ENCODE measurements at places on chromosomes 11 and 22. TPM values are rescaled to one million over a fixed set of nuclear protein-coding genes. Genes with fewer than 3 reads are reported as not detected.

The HBG1 gene
- polyA plus RNA-seq, result not detected

The CXCR5 gene
- 0.19 TPM for polyA plus RNA-seq

The PLCB3 gene
- 6.5 TPM for polyA plus RNA-seq

The SLC22A8 gene
- polyA plus RNA-seq, result not detected

The GPR83 gene
- polyA plus RNA-seq, result 0.11 TPM

The SIDT2 gene
- polyA plus RNA-seq, result 97.5 TPM

The WNT7B gene
- 0.66 TPM for polyA plus RNA-seq

The NXPE4 gene
- polyA plus RNA-seq, result not detected

The SESN3 gene
- 3.4 TPM for polyA plus RNA-seq

The PRMT3 gene
- polyA plus RNA-seq, result 5.4 TPM

The P2RX6 gene
- polyA plus RNA-seq, result 0.57 TPM

- no peak for DNase-seq
Observed at GRCh38 chr11:112165049-112165448, 1.2 kb upstream of the IL18 start.

DNA sequence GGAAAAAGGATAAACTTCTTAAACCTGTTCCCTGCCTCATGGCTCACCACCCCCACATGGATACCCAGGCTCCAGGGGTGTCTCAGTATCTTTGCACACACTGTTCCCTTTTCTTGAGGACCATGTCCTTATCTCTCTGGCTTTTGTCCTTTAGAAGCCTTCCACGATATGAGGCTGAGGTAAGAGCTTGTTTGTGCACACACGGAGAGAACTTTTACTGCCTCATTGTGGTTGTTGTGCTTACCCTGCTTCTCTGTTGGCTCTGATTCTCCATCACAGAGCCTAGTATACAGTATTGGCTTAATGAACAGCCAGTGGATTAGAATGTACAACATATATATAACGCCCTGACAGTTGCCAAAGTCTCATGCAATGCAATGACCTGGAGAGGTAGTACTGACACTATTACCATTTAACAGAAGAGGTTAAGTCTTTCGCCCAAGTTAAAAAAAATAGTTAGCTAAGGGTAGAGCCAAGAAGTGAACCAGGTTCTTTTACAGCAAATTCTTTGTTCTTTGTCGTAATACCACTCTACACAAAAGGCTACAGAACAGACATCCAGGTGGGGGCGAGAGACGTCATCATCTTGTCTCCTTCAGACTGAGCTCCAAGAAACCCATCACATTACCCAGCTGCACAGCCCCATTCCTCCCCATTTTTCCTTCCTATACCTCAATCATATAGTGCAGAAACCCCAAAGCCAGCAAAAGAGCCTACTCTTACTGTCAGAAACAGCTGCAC lies 117.3 kb downstream of the PLEKHA7 start:
- no peak for DNase-seq

DNA sequence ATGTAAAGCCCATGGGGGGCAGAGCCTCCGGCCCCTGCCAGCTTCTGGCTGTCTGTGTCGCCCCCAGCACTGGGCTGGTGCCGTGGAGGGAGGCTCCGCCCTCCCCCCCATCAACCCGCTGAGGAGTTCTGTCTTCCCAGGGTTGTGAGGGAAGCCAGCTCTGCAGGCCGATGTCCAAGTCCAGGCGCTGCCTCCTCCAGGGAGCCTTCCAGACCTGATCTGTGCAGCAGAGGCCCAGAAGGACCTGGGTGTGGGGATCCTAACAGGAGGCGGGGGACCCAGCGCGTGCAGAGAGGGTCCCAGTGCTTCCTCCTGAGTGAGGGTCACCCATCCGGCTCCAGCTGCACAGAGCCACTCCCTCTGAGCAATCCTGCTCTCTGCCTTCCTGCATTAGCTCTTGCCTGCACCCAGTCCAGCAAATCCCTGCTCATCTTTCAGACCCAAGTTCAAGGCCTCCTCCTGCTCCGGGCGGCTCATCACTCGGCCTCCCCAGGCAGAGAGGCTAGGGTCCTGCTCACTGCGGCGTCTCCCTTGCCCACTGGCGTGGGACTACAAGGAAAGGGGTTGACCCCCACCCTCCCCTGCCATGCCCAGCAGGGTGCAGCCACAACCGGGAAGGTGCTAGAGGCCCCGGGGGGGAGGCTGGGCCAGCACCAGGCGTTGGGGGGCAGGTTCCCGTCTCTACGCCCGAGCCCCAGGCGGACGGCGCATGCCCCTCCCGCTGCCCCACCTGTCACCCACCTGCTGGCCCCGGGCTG lies 16.4 kb downstream of the PRR33 start:
- peak; percentile 51 for DNase-seq

DNA sequence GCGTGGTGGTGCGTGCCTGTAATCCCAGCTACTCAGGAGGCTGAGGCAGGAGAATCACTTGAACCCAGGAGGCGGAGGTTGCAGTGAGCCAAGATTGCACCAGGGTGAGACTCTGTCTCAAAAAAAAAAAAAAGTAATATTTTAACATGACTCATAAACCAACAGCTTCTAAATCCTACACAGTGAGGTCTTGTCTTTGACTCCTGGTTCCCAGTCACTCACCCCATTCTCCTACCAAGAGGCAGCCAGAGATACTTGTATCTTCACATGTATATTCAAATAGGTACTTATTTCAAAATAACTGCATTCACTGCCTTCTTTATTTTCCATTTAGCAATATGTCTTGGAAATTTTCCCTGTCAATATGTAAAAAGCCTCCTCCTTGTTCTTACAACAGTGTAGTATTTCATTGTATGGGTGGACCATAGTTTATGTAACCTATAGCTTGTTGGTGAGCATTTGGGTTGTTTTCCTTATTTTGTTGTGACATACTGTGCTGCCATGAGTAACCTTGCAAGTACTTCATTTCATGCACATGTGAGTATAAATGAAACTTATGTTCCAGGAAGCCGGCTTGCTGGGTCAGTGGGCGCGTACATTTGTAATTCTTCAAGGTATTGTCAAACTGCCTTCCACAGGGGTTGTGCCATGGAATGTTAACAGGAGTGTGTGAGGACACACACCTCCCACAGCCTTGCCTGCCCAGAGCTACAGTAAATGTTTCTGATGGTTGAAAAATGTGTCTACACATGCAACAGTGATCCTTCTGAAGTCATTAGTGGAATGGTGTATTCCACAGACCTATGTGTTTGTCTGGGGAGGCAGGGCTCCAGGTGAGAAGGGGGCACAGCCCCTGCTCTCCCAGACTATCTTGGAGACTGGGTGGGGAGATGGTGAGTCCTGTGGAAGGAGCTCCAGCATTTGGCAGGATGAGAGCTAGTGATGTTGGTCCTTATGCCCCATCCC lies 47.9 kb downstream of the OSBP2 start:
- DNase-seq, result no peak

DNA sequence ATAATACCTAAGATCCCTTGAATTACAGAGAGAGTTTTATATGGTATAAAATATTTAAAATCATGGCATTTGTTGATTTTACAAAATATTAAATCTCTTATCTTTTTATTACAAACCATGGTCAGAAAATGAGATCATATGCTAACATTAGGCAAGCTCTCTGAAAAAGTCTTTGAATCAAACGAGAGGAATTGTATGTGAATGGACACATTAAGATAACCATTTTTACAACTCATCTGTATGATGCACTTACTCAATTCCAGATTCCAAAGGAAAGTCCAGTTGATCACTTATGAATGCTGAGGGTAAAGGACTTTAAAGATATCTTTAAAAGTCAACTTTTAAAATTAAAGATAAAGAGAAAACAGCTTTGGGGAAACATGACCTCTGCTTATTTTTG lies 83.5 kb upstream of the LUZP2 start:
- DNase-seq, result no peak

DNA sequence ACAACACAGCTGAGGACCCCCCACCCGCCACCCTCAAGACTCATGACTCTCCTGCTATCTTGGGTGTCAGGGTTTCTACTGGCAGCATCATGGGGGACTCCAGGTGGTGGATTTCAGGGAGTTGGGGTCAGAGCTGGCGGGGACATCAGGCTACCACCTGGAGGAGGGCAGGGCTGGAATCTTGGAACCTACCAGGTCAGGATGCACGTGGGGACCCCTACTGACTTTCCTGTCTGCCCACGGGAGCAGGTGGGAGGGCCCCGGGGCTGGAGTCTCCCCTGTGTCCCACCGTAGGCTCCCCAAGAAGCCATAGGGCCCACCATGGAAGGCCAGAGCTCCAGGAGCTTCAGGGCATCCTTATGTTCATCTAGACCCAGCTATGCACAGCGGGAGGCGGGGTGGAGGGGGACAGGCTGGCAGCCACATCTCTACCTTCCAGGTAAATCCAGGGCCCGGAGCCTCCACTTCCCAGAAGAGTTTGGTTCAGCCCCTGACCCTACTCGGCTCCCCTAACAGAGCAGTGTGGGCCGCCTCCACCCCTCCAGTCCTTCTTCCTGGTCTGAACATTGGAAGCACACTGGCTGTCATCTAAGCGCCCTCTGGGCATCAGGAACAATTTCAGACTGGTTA lies 10.0 kb downstream of the SLC37A2 start:
- peak; percentile 43 for DNase-seq

DNA sequence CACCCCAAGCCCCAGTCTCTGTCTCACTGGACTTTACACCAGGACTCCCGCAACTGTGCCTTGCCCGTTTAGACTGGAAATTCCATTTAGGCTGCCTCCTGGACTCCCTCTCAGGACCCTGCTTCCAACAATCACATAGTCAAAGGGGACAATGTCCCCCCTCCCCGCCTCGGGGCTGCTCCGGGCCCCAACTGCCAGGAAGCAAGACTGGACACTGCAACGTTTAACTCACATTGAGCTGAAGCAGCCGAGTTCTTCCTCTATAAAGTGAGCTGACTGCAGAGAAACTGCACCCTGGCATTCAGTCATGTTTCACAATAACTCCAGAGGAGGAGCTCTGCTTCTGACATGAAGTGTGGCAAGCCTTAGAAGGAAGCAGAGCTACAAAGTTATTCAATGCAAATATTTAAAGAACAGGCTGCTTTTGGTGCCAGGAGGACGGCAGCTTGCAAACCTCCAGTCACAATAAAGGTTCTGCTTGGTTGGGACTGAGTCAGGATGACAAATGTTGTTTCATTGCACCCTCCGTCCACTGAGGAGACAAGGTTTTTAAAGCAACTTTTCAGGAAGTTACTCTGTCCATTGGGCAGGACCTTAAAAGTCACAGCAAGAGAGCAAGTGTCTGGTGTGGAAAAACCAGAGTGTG lies 19.9 kb downstream of the PACSIN2 start:
- DNase-seq, result no peak

DNA sequence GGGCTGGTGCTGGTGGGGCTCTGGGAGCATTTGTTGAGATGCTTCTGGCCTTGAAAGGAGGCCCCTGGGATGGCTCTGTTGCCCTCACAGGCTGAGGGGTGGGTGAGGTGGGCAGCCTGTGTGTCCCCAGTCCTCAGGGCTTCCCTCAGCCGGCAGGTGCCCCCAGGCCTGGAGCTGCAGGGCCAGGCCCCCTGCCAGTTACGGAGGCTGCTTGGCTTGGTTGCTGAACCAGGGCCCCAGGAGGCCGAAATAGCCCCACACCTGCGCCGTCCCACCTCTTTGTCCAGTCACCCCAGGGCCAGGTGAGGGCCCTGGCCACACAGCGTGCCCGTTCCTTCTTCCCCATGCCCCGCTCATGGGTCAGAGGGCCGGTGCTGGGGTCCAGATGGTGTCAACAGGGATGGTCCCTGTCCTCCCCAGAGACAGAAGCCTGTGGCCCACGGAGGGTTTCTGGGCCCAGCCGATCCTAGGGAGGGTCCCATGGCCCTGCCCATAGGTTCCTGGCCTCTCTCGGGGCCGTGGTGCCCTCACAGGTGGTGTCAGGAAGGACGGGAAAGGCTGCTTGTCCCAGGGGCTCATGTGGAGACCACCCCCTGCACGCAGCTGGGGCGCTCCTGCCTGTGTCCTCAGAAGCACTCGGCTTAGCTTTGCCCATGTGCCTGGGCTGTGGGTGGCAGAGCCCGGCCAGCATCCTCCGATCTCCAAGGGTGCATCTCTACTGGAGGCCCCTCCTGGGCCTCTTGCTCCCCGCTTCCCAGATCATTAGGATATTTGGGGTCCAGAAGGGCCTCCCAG lies 9.2 kb upstream of the TSSC4 start:
- DNase-seq, result no peak

- no peak for DNase-seq
Observed at GRCh38 chr11:82233201-82233600, 500.5 kb downstream of the FAM181B start.

DNA sequence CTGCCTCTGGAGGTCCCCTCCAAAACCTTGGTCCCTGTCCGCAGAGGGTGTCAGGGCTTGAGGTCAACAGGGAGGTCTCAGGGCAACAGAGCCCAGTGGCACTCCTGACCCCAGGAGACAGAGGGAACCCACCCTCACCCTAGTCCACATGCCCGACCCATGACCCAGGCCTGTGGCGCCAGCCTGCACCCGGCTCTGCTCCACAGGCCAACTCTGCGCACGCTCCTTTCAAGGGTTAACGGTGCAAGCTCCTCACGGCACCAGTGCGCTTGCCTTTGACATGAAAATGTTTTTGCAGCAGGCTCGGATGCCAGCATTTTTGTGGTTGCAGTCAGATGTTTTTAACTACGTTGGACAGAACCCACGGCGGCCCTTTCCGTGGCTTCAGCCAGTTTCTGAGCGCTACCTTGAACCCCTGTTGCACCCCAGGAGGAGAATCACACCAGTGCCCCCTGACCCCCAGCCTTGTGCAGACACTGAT lies 68.6 kb downstream of the CDKN1C start:
- DNase-seq, result peak; percentile 12

DNA sequence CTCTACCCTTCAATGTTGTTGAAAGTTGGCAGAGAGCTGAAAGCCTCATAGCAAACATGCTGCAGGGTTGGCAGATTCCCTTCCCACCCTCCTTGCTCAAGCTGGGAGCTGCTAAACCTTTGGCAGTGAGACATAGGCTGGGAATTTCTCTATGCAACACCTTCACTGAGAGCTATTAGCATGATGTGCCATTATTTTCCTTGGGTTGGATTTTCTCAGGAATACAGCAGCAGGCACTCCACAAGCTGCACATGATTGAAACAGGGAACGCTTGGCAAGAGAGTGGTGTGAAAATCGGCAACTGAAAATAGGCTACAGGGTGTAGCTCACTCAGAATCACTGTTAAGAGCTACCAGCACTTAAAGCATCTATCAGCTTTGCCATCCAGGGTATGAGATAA lies 9.6 kb upstream of the ALKBH3 start:
- no peak for DNase-seq

DNA sequence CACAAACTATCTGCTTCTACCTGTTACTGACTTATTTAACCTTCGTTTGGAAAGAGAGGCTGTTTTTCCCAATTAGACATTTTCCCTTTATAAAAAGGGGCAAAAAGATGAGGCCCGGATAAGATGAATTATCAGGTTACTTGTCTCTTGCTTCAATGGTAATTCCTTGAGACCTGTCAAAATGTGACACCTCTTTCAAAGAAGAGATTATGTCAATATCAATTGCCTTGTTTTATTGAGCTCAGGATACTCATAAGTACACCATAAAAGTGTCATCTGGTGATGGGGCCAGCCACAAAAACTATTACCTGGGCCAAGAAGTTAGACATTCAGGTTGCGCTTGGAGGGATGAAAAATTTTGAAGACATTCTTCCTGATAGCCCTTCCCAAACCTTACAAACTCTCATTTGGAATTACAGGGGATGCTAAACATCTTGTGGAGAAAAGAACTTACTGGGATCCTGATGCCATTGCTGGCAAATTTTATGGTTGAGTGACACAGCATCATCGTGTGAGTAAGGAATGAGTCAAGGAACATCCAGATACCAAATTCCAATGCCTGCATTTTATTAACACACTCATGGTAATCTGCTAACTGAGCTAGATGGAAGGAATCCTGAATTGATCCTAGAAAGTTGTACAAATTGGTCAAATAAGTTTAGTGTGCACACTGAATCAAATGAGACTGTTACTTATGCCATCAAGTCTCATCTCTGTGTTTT lies 1071.2 kb downstream of the LRRC4C start:
- DNase-seq, result no peak

- DNase-seq, result no peak
Observed at GRCh38 chr11:45150943-45151342, 4.5 kb downstream of the PRDM11 start.

- peak; percentile 93 for DNase-seq
Observed at GRCh38 chr11:118820412-118821357, 29.7 kb upstream of the DDX6 start.

Data from pancreas (tissue), 10 donors.